Aortic smooth muscle cell (primary cell): ENCODE measurements at places on chromosomes 16 and 17. TPM values are rescaled to one million over a fixed set of nuclear protein-coding genes. Genes with fewer than 3 reads are reported as not detected.

Gene NOMO2
- 239 and 242 TPM in 2 replicates for total RNA-seq

Gene IST1
- total RNA-seq = 112 and 149 TPM in 2 replicates

Gene LYRM9
- 5.7 and 8.6 TPM in 2 replicates for total RNA-seq

Gene TPSD1
- not detected in 2 replicates for total RNA-seq

Gene C16orf86
- total RNA-seq = 3.9 and 4.8 TPM in 2 replicates

Gene WNT9B
- 0.13 TPM in 1 of 2 replicates, not detected in the other for total RNA-seq

Gene GRB2
- 74.9 and 81.5 TPM in 2 replicates for total RNA-seq

Gene HOXB13
- total RNA-seq = not detected in 2 replicates

Gene NPB
- total RNA-seq = 0.37 and 0.40 TPM in 2 replicates

Gene PRSS33
- not detected in 2 replicates for total RNA-seq

Gene MT4
- not detected in 2 replicates for total RNA-seq

Gene SLFN14
- not detected in 2 replicates for total RNA-seq

Gene STH
- not detected in 2 replicates for total RNA-seq

Gene FHOD1
- total RNA-seq = 9.5 and 15.2 TPM in 2 replicates

Gene GLYR1
- total RNA-seq = 43.9 and 52.4 TPM in 2 replicates

Gene CHD9NB
- 0.66 and 1.1 TPM in 2 replicates for total RNA-seq

Gene CA7
- not detected in 2 replicates for total RNA-seq

Gene GPR139
- not detected in 2 replicates for total RNA-seq

Gene CD7
- not detected in 2 replicates for total RNA-seq

Gene CDH3
- total RNA-seq = not detected in 2 replicates

Gene SPPL2C
- total RNA-seq = not detected in 2 replicates

Gene SETD1A
- 1.7 and 3.4 TPM in 2 replicates for total RNA-seq

Gene ANKFN1
- total RNA-seq = 0.19 and 0.26 TPM in 2 replicates

Gene AKAP10
- total RNA-seq = 19.8 and 21.8 TPM in 2 replicates

Gene AOC2
- total RNA-seq = 0.40 and 0.56 TPM in 2 replicates

Gene KCNG4
- under 0.01 TPM in 1 of 2 replicates, not detected in the other for total RNA-seq

Gene TBC1D3E
- not detected in 2 replicates for total RNA-seq

Gene TRAF4
- total RNA-seq = 18.1 and 23.9 TPM in 2 replicates

Gene NPIPB9
- 0.26 and 1.2 TPM in 2 replicates for total RNA-seq

Gene TMEM204
- 60.6 and 93.8 TPM in 2 replicates for total RNA-seq

Gene KRTAP4-8
- not detected in 2 replicates for total RNA-seq

Gene CCDC154
- 0.26 and 0.37 TPM in 2 replicates for total RNA-seq

Gene CBFA2T3
- total RNA-seq = 0.06 TPM in 1 of 2 replicates, not detected in the other

Gene NOTUM
- total RNA-seq = under 0.01 TPM in 1 of 2 replicates, not detected in the other

Gene RAMP2
- total RNA-seq = 0.19 and 0.26 TPM in 2 replicates

Gene SHMT1
- total RNA-seq = 4.3 and 4.5 TPM in 2 replicates

Gene BAIAP3
- 0.92 and 1.2 TPM in 2 replicates for total RNA-seq

Gene BMERB1
- total RNA-seq = 41.8 and 55.6 TPM in 2 replicates

Gene SLC4A1
- not detected in 2 replicates for total RNA-seq

Gene SOX15
- total RNA-seq = 0.19 and 0.26 TPM in 2 replicates

Gene HASPIN
- total RNA-seq = 2.7 and 3.8 TPM in 2 replicates

Gene MYO19
- 43.5 and 49.3 TPM in 2 replicates for total RNA-seq

Gene ITGA2B
- total RNA-seq = under 0.01 TPM in 1 of 2 replicates, not detected in the other

Gene NLRC3
- total RNA-seq = 0.06 and 0.13 TPM in 2 replicates

Gene RASL10B
- total RNA-seq = 0.40 and 1.1 TPM in 2 replicates

Gene CHST4
- not detected in 2 replicates for total RNA-seq

Gene XAF1
- total RNA-seq = 26.8 and 31.7 TPM in 2 replicates

Gene MLX
- 34.8 and 42.1 TPM in 2 replicates for total RNA-seq

Gene PABPN1L
- not detected in 2 replicates for total RNA-seq

Gene FBXL16
- total RNA-seq = 0.06 and 0.13 TPM in 2 replicates

Gene CETP
- not detected in 2 replicates for total RNA-seq
